ENCODE measurements at places on chromosomes 7 and 10.

DNA sequence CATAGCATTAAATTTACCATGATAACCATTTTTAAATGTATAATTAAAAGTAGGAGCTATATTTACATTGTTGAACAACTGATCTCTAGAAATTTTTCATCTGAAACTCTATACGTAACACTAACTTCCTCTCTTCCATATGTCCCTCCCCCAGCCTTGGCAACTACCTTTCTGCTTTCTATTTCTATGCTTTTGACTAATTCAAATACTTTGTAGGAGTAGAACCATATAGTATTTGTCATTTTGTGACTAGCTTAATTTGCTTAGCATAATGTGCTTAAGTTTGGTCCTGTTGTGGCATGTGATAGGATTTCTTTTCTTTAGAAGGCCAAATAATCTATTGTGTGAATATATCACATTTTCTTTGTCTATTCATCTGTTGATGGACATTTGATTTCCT, 225.3 kb upstream of the POT1 start:
- no peak for DNase-seq

DNA sequence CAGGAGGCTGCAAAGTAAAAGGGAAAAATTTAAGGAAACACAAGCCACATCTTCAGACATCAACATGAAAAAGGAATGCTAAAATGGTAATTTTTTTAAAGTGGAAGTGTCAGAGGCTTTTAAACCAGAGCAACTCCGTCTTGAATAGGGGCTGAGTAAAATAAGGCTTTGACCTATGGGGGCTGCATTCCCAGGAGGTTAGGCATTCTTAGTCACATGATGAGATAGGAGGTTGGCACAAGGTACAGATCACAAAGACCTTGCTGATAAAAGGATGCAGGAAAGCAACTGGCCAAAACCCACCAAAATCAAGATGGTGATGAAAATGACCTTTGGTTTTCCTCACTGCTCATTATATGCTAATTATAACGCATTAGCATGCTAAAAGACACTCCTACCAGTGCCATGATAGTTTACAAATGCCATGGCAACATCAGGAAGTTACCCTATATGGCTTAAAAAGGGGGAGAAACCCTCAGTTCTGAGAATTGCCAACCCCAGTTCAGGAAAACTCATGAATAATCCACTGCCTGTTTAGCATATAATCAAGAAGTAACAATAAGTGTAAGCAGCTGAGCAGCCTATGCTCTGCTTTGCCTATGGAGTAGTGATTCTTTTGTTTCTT, 128.3 kb downstream of the SKAP2 start:
- DNase-seq, result no peak

GRCh38 chr10:126060261-126060931, 164.0 kb downstream of the FANK1 start:
- DNase-seq, result no peak

- DNase-seq, result no peak
Observed at GRCh38 chr7:26156451-26157420, 4.7 kb downstream of the NFE2L3 start.

GRCh38 chr10:132467464-132468149, 70.0 kb upstream of the INPP5A start:
- DNase-seq, result no peak

DNA sequence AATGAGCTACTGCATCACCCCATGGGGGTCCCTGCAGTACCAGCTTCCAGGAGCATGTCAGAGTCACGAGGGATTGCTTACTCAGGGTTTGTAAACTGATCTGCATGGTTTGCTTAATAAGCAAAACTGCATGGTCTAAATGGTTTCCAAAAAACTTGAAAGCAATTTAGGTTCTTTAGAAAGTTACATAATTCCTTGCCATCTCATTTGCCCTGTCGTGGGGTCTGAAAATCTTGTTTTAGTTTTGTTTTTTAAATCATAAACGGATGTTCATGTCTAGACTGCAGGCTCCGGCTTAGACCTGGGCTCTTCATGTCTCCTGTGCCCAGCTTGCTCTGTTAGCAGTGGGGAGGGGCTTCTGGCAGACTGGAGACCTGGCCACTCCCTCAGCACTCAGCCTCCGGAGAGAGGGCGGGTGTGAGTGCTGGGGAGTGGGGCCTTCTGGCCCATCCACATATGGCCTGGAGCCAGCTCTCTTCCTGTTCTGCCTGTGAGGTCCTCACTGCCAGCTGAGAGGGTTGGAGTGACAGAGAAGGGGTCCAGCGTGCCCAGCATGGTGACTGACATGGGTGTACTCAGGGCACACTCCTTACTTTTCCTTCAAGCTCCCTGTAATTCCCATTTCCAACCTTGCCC, 17.5 kb downstream of the PRF1 start:
- DNase-seq, result no peak

GRCh38 chr7:51471210-51471980, 154.8 kb upstream of the COBL start:
- peak; percentile 72 for DNase-seq

DNA sequence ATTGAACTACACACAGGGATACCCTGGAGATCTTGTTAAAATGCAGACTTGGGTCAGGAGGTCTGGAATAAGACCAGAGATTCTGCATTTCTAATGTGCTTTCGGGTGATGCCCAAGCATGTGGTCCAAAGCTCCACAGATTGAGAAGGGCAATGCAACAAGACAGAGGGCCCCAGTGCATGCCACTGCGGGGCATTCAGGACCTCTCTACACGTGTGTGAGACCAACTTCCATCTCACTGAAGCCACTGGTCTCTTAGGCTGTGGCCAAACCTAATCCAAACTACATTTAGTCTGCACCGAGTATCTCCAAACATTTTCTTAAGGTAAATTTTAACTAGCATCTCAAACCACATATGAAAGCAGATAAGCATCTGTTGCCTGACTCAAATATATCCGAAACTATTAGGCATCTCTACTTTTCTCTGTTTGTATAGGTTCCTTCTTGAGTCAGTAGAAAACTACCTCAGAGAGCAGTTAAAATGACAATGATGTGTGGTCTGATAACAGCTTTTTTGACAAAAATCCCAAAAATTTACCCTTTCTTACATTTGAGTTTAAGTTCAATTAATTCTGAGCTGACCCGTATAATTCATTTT, 107.5 kb downstream of the ELMO1 start:
- DNase-seq, result no peak

- DNase-seq, result no peak
Observed at GRCh38 chr7:1727812-1728570, 57.9 kb downstream of the ELFN1 start.

DNA sequence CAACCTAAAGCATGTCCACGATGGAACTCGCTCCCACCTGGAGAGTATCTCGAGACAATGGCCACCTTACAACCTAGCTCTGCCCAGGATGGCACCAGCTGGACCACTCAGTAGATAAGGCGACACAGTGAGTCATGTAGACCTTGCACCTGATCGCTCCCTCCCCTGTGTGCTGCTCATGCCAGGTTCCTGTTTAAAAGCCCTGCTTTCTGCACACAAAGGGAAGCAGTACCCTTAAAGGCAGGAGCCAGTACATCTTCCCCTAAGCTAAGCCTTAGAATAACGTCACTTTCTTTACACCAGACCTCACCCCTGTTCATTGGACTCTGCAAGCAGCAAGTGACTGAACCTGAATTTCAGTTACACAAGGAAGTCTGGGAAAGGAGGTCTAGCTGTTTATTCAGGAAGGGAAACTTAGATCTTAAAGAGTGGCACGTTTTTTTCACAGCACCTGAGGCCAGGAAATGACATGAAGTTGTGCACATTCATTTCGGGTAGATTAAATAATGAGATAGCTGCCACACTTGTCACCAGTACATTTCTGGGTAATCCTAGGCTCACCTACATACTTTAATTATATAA, 117.9 kb downstream of the MTPAP start:
- DNase-seq, result no peak

- DNase-seq, result no peak
Observed at GRCh38 chr7:78794101-78794500, 659.4 kb downstream of the MAGI2 start.

GRCh38 chr10:35889971-35890675, 248.0 kb upstream of the FZD8 start:
- no peak for DNase-seq

- no peak for DNase-seq
Observed at GRCh38 chr7:2856388-2857169, 12.5 kb upstream of the GNA12 start.

GRCh38 chr10:71694567-71694968, 25.0 kb downstream of the C10orf105 start:
- no peak for DNase-seq

DNA sequence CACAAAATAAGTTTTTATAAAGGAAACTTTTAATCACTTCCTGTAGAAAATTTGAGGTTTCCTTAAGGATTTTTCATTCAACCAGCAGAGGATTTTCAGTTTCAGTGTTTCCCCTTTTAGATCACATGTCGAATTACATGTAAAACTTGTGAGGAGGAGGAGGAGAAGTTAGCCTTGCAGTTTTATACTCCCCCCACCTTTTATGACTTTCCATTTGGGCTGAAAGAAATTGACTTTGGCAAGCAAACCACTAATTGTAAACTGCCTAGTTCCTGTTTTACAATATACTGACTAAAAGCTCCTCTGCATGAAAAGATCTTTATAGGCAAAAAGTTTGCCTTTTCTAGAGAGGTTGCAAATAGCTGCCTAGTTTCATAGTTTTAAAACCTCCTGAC, 3.0 kb downstream of the BAMBI start:
- DNase-seq, result no peak

- DNase-seq, result no peak
Observed at GRCh38 chr7:33109758-33110238, 594 bp upstream of the RP9 start.

- DNase-seq, result no peak
Observed at GRCh38 chr7:34337163-34337562, 320.9 kb upstream of the NPSR1 start.

- no peak for DNase-seq
Observed at GRCh38 chr7:50812094-50812493, 29.4 kb upstream of the GRB10 start.

Data from anterior cingulate cortex (tissue), 58 donors.